ENCODE measurements at places on chromosomes 3 and 15. TPM values are rescaled to one million over a fixed set of nuclear protein-coding genes. Genes with fewer than 3 reads are reported as not detected.

The HYAL1 gene
- total RNA-seq = 0.28 TPM

The CEP19 gene
- 3.9 TPM for total RNA-seq

The FAM3D gene
- not detected for total RNA-seq

GRCh38 chr3:13096356-13096755 is 23.1 kb upstream of the IQSEC1 start:
- DNase-seq = no peak
- no peaks in the 10 kb centered on the region for H3K36me3 ChIP-seq
- H3K27ac ChIP-seq = no peak overlapping the region
- peaks cover 12% of the 10 kb centered on the region for H3K27me3 ChIP-seq
- no peak overlapping the region for H3K4me3 ChIP-seq

DNA sequence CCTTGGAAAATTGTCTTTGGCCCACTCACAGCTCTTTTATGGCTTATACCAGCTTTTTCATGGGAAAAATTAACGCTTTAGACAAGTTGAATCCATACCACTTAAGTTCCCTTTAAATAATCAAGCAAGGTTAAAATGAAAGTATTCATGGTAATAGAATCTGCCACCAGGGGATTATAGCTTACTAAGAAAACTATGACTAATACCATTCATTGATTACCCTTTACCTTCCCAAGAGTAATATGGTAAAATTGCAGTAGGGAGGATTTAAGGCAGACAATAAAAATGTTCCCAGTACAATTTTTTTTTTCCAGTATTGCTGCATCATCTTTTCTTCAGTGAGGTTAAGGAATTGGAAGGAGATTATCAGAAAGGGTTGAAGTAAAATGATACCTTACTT is 641.1 kb upstream of the NAALADL2 start:
- H3K27ac ChIP-seq = no peak overlapping the region
- H3K4me3 ChIP-seq = no peak overlapping the region
- H3K27me3 ChIP-seq = no peaks in the 10 kb centered on the region
- no peak for DNase-seq
- H3K4me1 ChIP-seq = peaks cover 10% of the 10 kb centered on the region

GRCh38 chr3:183754052-183754451 is 56.5 kb downstream of the YEATS2 start:
- no peaks in the 10 kb centered on the region for H3K4me1 ChIP-seq
- no peak overlapping the region for H3K4me3 ChIP-seq
- H3K27ac ChIP-seq = no peak overlapping the region
- no peak for DNase-seq
